ENCODE measurements at places on chromosomes 1 and 21.

DNA sequence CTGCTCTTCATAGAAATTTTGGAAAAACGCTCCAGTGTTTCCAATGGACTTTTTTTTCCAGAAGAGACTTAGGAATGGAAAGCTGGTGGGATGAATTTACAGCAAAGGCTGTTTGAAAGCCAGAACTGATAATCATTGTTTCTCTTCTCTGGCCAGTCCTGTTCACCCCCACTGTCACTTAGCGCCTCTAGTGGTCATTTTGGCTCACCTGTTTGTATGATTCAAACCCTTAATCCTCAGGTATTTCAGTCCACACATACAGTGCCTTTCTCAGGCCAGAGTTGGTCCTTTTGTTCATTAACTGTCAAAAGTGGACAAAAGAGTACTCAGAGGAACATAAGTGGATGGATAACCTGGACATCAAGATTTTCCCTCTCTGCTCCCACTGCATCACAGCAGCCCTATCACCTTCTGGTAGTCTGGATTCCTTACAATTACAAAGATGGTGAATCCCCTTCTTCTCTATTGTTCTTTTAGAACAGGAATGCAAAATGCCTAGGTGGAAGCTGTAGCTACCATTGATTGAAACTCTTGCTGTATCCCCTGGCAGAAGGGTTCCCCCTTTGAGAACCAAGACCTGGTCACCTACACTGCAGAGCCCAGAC is 177.6 kb upstream of the OLFM3 start:
- DNase-seq: no peak

DNA sequence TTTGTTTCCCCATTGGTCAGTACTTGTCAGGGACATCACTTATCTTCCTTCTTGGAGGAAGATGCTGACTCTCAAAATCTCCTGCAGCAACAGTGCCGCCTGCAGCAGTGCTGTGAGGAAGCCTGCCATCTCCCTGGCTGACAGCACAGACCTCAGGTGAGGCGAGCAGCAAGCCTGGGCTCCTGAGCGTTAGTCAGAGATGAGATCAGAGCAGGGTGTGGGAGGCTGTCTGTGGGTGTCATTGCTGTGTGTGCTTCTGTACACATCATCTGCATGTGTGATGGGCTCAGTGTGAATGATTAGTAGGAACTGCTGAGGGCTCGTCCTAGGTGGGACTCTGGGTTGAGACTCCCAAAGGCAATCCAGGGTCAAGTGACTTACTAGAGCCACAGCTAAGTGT is 6.1 kb downstream of the STRIP1 start:
- no peak for DNase-seq

GRCh38 chr1:71834601-71835441 is 447.5 kb downstream of the NEGR1 start:
- DNase-seq: peak; percentile 4

GRCh38 chr1:44542420-44543063 is 131.7 kb downstream of the TMEM53 start:
- DNase-seq: no peak

DNA sequence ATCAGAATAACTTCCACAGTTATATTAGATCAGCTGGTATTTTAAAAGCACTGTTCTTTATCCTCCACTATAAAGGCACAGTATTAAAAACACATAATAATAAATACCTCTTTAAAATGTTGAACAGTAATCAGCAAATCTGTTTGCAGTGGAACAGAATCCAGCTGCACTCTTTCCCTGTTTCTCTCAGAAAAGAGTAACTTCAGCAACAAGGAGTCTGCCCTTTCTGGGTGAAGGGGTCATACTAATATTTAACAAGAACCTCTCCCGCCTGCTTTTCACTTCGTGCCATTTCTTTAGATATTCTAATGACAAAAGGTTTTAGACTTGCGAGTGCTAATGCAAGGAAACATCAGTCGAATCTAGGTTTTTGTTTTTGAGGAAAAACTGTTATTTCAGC is 194.2 kb upstream of the FMN2 start:
- no peak for DNase-seq

- DNase-seq: no peak
Measured at GRCh38 chr1:151311011-151311410, 16.2 kb downstream of the PI4KB start.

DNA sequence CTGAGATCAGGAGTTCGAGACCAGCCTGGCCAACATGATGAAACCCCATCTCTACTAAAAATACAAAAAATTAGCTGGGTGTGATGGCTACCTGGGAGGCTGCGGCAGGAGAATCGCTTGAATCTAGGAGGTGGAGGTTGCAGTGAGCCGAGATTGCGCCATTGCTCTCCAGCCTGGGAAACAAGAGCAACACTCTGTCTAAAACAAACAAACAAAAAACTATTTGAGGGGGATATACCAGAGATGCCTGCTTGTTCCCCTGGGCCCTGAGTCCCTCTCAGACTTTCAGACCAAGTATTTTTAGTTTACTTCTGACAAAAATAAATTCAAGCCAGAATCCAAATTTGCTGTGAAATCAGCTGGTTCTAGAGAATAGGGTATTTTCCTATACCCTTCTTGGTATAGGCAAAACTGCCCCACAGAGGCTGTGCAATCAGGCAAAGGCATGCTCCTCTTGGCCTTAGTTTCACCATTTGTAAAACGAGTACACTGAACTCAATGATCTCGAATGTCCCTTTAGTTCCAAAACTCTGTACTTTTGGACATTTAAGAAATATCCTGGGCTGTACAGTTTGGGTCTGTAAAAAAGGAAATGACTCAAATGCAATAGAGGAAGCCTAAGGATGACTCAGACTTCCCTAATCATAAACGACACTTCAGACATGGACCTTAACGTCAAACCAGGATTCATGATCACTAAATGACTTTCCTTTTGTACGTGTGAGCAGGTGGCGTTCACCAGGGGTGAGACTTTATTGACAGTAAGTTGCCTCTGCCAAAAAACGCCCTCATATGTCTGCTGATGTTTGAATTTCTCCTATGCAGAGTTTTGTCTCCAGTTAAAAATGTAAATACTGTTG is 16.1 kb downstream of the ENSA start:
- peak; percentile 63 for DNase-seq

- DNase-seq: no peak
Measured at GRCh38 chr21:44996983-44997936, 57.4 kb downstream of the SLX9 start.

GRCh38 chr1:113931451-113931851 is 2.3 kb downstream of the HIPK1 start:
- no peak for DNase-seq

DNA sequence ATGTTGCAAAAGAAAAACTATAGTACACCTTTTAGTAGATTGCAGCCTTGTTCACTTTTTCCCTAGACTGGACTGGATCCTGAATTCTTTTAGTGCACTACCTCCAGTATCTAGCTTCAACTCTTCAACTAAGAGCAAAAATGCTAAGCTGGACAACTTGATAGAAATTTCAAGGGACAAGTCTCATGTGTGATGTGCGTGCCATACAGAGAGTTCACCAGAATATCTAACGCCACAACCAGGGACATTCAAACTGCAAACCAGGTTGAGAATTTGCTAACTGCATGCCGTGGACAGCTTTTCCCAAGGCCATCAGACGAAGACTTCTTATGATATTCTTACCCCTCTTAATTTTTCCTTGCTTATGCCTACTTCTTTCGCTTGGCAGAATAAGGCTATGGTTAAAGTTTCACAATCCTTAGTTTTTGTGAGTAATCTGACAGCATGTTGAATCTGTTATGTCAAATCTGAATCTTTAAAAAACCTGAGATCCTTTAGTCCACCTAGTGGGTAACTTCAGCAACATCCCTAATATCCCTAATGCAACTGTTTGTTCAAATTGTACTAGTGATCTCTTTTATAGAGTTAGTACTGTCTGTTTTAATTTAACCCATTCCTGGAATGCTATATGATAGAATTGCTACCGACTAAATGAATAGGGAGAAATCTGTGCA is 66.4 kb downstream of the DDAH1 start:
- peak; percentile 39 for DNase-seq

GRCh38 chr1:229600229-229600628 is 25.7 kb downstream of the TAF5L start:
- DNase-seq: no peak

DNA sequence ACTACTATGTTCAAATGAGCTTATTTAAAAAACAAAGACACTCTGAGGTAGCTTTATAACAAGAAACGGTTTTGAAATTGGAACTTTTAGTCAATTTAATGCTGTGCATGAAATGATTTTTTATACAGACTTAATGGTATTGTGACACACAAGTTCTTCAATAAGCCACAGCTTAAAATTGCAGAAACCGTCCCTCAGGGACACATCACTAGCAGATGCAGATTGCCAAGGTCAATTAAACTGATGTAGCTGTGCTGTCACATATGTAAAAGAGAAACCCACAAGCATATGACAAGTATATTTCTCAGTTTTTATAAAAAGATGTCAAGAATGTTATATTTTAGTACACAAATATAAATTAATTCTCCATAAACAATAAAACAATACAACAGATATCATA is 366.9 kb downstream of the DPYD start:
- DNase-seq: no peak

DNA sequence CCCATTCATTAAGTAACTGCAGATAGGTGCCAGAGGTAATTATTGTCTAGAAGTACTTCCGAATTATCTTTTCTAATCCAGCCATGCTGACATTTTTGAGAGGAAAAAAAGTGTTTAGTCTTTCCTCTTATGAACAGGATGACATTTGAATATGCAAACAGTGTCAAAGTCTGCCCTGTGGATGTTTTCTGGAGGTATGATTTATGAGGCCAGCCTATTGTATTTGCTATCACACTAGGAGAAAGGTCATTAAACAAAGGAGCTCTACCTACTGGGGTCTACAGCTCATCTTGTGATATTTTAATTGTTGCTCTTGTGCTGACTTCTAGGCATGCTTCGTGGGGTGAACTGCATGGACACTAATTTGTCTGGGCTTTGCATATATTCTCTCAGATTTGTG is 559.7 kb upstream of the CAMK1G start:
- DNase-seq: no peak

GRCh38 chr1:22861764-22862440 is 110.8 kb downstream of the LACTBL1 start:
- DNase-seq: no peak

GRCh38 chr1:6600410-6601048 is 2.1 kb downstream of the KLHL21 start:
- no peak for DNase-seq
